ENCODE measurements at places on chromosomes 6 and 20.

GRCh38 chr6:162612613-162613012 is 115.0 kb downstream of the PRKN start:
- H3K4me3 ChIP-seq = no peak overlapping the region
- H3K27ac ChIP-seq = no peak overlapping the region
- H3K36me3 ChIP-seq = no peaks in the 10 kb centered on the region
- H3K27me3 ChIP-seq = no peaks in the 10 kb centered on the region
- H3K4me1 ChIP-seq = peaks cover 12% of the 10 kb centered on the region

- H3K27me3 ChIP-seq = no peaks in the 10 kb centered on the region
- DNase-seq = no peak
- H3K4me3 ChIP-seq = no peak overlapping the region
- no peaks in the 10 kb centered on the region for H3K4me1 ChIP-seq
- H3K36me3 ChIP-seq = no peaks in the 10 kb centered on the region
These were observed 35.0 kb downstream of the BTBD9 start for GRCh38 chr6:38604700-38605099.

- no peak overlapping the region for H3K27ac ChIP-seq
- no peak for DNase-seq
These were observed 1.1 kb upstream of the PHACTR1 start for GRCh38 chr6:12715437-12715836.

DNA sequence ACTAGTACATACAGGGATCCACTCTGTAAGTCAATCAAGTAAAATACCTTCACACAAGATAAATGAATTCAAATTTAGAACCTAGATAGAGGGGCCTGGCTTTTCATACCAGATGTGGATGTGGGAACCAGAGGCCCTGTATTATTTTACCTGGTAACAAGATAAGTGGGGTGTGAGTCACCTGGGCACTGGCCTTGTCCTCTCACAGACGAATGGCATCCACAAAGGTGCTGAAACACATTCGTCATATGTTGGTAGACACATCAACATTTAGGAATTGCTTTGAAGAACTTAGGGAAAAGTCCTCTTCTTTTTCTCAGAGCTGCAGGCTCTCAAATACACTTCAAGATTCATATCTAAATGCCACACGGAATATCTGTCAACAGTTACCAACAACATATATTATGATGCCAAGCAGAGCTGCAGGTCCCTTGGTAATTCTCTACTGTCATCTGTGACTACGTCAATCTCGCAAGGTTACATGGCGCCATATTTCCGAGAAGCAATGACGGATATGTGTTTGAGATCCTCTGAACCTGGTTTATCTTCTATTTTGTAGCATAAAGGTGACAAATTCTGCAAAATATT is 618.6 kb downstream of the EPM2A start:
- DNase-seq = no peak
- H3K27me3 ChIP-seq = no peaks in the 10 kb centered on the region
- H3K36me3 ChIP-seq = no peaks in the 10 kb centered on the region
- H3K27ac ChIP-seq = no peak overlapping the region
- no peak overlapping the region for H3K4me3 ChIP-seq
- no peaks in the 10 kb centered on the region for H3K4me1 ChIP-seq

- H3K4me3 ChIP-seq = no peak overlapping the region
- H3K4me1 ChIP-seq = no peaks in the 10 kb centered on the region
- H3K27ac ChIP-seq = no peak overlapping the region
- DNase-seq = no peak
- no peaks in the 10 kb centered on the region for H3K36me3 ChIP-seq
These were observed 4.7 kb downstream of the SAPCD1 start for GRCh38 chr6:31767096-31767645.

DNA sequence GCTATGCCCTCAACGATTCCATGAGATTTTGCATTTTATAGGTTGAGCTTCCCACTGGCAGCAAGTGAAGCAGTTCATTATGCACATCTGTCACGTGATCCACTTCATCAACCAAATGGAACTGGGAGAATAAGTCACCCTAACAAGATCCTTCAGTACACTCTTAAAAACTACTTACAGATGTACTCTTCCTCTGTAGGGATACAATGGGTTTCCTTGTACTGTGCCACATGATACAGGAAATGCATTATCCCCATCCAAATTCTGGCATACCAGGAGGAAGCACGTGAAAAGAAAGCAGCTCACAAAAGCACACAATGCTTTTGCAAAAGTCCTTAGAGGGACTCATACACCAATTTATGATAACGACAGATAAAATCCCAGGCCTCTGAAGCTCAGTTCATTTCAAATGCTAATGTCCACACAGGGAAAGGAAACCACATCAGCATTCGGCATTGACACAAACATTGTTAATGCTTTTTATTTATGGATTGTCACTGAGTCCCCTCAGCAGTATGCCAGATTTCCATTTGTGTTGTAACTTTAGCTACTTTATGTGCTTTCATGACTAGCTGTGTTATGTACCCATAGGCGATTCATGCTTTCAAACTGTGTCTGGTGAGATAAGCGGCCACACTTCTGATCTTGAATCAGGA is 58.1 kb upstream of the REV3L start:
- no peak for DNase-seq
- no peak overlapping the region for H3K4me3 ChIP-seq
- H3K27me3 ChIP-seq = no peaks in the 10 kb centered on the region
- peaks cover 25% of the 10 kb centered on the region for H3K4me1 ChIP-seq
- H3K27ac ChIP-seq = peak overlapping the region; percentile 31

GRCh38 chr6:32183483-32184083 is 470 bp downstream of the AGER start:
- H3K4me1 ChIP-seq = peaks cover 52% of the 10 kb centered on the region
- H3K4me3 ChIP-seq = no peak overlapping the region
- no peaks in the 10 kb centered on the region for H3K27me3 ChIP-seq

DNA sequence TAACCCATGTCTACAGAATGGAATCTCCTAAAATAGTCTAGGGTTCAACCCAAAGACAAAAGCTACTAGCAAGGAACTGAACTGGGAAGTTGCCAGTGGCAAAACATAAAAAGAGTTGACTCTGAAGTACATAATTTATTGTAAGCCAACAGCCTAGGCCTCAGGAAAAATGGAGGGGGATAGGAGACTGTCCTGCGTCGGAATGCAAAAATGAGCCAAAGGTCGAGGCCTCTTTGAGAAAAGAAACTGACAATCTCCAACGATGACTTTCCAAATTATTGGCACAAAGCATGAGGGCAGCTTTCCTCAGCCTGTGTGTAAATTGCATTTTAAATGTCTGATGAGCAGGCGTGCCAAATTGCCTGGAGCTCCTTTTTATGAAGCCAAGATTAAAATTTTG is 2.1 kb downstream of the COL12A1 start:
- H3K27me3 ChIP-seq = no peaks in the 10 kb centered on the region
- no peaks in the 10 kb centered on the region for H3K36me3 ChIP-seq
- peak overlapping the region; percentile 79 for H3K4me3 ChIP-seq
- DNase-seq = no peak
- peak overlapping the region; percentile 87 for H3K27ac ChIP-seq

- H3K4me1 ChIP-seq = peaks cover 30% of the 10 kb centered on the region
- H3K27me3 ChIP-seq = no peaks in the 10 kb centered on the region
- DNase-seq = no peak
These were observed 22.2 kb downstream of the CEP57L1 start for GRCh38 chr6:109117346-109118035.

DNA sequence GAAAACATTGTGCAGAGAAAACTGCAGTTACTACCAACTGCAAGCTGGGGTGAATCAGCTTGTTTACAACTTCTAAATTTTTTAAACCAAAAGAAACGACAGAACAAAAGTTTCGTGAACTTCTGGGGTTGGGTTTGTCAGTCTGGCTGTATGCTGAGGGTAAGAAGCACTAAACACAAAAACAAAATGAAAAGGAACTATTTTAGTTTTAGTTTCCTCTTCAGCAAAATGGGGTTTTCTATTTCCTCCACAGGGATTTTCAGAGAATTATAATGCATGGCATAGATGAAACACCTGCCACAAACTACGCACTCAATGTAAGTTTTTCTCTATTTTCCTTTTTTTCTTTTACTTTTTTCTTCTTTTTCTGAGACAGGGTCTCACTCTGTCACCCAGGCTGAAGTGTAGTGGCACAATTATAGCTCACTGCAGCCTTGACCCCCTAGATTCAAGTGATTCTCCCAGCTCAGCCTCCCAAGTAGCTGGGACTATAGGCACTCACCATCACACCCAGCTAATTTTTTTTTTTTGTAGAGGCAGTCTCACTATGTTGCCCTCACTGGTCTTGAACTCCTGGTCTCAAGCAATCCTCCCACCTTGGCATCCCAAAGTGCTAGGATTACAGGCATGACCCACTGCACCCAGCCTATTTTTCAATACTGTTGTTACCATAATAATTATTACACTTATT is 40.6 kb downstream of the CGA start:
- H3K4me3 ChIP-seq = no peak overlapping the region
- H3K36me3 ChIP-seq = no peaks in the 10 kb centered on the region
- H3K27ac ChIP-seq = no peak overlapping the region
- no peak for DNase-seq

GRCh38 chr6:135640449-135641111 is 143.0 kb upstream of the AHI1 start:
- no peak for DNase-seq
- no peak overlapping the region for H3K4me3 ChIP-seq
- no peak overlapping the region for H3K27ac ChIP-seq
- no peaks in the 10 kb centered on the region for H3K4me1 ChIP-seq
- H3K36me3 ChIP-seq = no peaks in the 10 kb centered on the region

GRCh38 chr6:27280064-27280539 is 32.0 kb downstream of the POM121L2 start:
- no peaks in the 10 kb centered on the region for H3K27me3 ChIP-seq
- H3K4me1 ChIP-seq = no peaks in the 10 kb centered on the region
- DNase-seq = no peak
- H3K27ac ChIP-seq = no peak overlapping the region

DNA sequence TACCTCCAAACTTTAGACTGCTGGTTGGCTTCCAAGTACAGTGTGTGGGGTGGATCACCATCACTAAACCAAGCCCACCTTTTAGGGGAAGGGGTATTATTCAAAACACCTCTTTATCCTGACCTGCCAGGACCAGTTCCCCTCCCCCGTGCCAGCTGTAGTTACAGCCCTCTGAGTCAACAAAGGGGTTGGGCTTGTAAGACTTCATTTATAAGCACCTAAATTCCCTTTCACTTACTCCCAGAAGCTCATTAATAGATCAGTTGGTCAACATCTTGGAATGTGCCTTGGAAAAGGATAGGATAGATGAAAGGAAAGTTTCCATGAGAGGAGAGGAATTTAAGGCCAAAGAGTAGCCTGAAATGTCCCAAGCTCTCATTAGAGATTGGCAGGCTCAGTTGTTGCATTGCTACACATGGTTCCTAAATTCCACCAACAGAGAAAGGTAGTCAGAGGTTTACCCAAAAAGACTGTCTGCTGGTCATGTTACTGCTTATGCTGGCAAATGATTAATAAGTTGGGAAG is 59.2 kb downstream of the TNFAIP3 start:
- H3K36me3 ChIP-seq = no peaks in the 10 kb centered on the region
- DNase-seq = no peak
- H3K4me1 ChIP-seq = peaks cover 27% of the 10 kb centered on the region
- H3K27ac ChIP-seq = no peak overlapping the region
- no peaks in the 10 kb centered on the region for H3K27me3 ChIP-seq

- no peak overlapping the region for H3K27ac ChIP-seq
- H3K36me3 ChIP-seq = no peaks in the 10 kb centered on the region
- H3K4me3 ChIP-seq = no peak overlapping the region
- no peak for DNase-seq
- H3K27me3 ChIP-seq = no peaks in the 10 kb centered on the region
These were observed 40.6 kb downstream of the DOK5 start for GRCh38 chr20:54515793-54516628.

- H3K36me3 ChIP-seq = no peaks in the 10 kb centered on the region
- no peaks in the 10 kb centered on the region for H3K27me3 ChIP-seq
- H3K4me1 ChIP-seq = no peaks in the 10 kb centered on the region
- no peak overlapping the region for H3K27ac ChIP-seq
These were observed 481.4 kb downstream of the MAFB start for GRCh38 chr20:40207655-40208054.

- no peak overlapping the region for H3K27ac ChIP-seq
- H3K36me3 ChIP-seq = no peaks in the 10 kb centered on the region
- no peaks in the 10 kb centered on the region for H3K27me3 ChIP-seq
- no peak for DNase-seq
These were observed 19.4 kb upstream of the TUBB2A start for GRCh38 chr6:3176562-3177355.

DNA sequence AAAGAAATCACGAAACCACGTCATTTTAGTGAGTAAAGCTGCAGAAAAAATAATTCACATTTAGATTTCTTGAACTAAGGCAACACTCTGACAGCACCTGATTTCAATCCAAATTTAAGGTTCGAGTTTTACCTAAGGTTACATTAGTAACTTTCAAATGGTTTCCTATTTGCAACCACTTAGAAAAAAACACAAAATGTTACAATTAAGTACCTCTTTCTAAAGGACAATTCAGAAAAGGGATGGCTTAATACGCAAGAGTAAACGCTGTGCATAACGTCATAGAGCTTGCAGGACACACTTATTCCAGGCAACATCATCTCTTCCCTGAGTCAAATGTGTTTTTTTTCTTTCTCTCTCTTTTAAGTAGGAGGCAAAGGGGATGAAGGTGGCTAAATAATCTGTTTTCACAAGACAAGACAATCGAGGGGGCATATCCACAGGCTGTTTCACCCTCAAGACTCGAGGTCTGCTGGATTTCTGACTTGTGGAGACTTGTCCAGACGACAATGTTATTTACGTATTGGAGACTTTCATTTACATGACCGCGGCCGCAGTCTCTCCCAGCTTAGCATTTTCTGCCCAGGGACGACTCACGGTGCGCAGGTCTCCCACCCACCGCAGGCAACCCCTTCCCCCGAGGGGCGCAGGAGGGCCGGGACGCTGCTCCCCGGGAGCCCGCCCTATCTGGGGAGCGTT is 86.0 kb downstream of the SESN1 start:
- peak overlapping the region; percentile 97 for H3K27ac ChIP-seq
- peak overlapping the region; percentile 97 for H3K4me3 ChIP-seq

GRCh38 chr6:70684794-70685493 is 17.3 kb downstream of the SMAP1 start:
- no peak overlapping the region for H3K27ac ChIP-seq
- DNase-seq = no peak
- H3K4me3 ChIP-seq = no peak overlapping the region

GRCh38 chr20:10014431-10014830 is 20.4 kb upstream of the ANKEF1 start:
- no peak overlapping the region for H3K4me3 ChIP-seq
- H3K27me3 ChIP-seq = no peaks in the 10 kb centered on the region
- H3K4me1 ChIP-seq = no peaks in the 10 kb centered on the region
- no peaks in the 10 kb centered on the region for H3K36me3 ChIP-seq
- DNase-seq = no peak

- no peaks in the 10 kb centered on the region for H3K36me3 ChIP-seq
- H3K4me3 ChIP-seq = no peak overlapping the region
- H3K27ac ChIP-seq = no peak overlapping the region
- no peaks in the 10 kb centered on the region for H3K4me1 ChIP-seq
These were observed 31.8 kb upstream of the MAFB start for GRCh38 chr20:40720826-40721225.

- no peaks in the 10 kb centered on the region for H3K36me3 ChIP-seq
- H3K27me3 ChIP-seq = no peaks in the 10 kb centered on the region
- no peaks in the 10 kb centered on the region for H3K4me1 ChIP-seq
- no peak for DNase-seq
- H3K27ac ChIP-seq = no peak overlapping the region
- no peak overlapping the region for H3K4me3 ChIP-seq
These were observed 109.6 kb upstream of the RREB1 start for GRCh38 chr6:6998194-6998569.

- H3K4me1 ChIP-seq = no peaks in the 10 kb centered on the region
- H3K27ac ChIP-seq = no peak overlapping the region
- no peak for DNase-seq
- H3K36me3 ChIP-seq = no peaks in the 10 kb centered on the region
- H3K27me3 ChIP-seq = no peaks in the 10 kb centered on the region
These were observed 1288.6 kb upstream of the GJE1 start for GRCh38 chr6:140844167-140844566.

Data from vagina (tissue), 2 donors.